ENCODE measurements at places on chromosomes 2 and 18. TPM values are rescaled to one million over a fixed set of nuclear protein-coding genes. Genes with fewer than 3 reads are reported as not detected.
A peak's percentile ranks its signal among the peaks of the same experiment; 100 is the strongest.

CYRIA gene
- total RNA-seq: 1.7 TPM

RESP18 gene
- not detected for total RNA-seq

NAT8 gene
- total RNA-seq: not detected

DNA sequence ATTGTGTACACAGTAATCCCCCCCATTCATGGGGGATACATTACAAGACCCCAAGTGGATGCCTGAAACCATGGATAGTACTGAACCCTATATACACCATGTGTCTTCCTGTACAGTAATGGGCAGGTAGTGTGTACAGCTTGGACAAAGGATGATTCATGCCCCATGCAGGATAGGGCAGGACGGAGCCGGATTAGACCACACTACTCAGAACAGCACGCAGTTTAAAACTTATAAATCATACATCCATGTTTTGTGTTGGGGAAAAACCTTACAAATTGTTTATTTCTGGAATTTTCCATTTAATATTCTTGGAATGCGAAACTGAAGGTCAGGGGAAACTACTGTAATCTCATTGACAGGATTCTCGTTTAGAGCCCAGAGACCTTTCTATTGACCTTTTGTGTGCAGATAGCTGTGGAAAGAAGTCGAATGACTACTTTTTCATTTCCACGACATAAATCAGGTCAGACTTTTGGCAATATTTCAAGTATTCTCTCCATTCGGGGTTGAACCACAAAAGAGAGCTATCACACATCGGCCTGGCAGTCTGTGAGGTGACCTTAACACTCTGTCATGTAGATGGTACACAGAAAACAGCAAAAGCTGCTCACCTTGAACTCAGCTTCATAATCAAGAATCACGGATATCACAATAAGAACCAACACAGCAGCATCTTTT, 9.9 kb upstream of the YPEL5 start:
- no peak for DNase-seq

DNA sequence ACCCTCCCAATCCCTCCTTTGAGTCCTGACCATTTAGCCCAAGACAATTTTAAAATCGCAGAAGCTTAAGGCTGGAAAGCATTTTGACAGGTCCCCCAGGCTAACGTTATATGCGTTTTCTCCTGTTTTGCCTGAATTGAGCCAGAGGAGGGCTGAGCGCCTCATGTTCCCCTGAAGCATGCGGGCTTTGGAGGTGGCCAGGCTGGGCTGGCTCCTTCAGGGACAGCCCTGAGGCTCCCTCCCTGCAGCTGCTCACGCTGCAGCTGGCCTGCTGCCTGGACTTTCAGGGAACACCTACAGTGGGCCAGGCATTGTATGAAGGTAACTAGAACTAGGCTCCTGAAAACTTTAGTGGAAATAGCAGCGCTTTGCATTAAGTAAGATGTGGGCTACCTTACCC, 179.2 kb downstream of the ACKR3 start:
- peak; percentile 55 for DNase-seq

GRCh38 chr18:47254341-47254939, 3.0 kb upstream of the SKOR2 start:
- peak; percentile 72 for DNase-seq

DNA sequence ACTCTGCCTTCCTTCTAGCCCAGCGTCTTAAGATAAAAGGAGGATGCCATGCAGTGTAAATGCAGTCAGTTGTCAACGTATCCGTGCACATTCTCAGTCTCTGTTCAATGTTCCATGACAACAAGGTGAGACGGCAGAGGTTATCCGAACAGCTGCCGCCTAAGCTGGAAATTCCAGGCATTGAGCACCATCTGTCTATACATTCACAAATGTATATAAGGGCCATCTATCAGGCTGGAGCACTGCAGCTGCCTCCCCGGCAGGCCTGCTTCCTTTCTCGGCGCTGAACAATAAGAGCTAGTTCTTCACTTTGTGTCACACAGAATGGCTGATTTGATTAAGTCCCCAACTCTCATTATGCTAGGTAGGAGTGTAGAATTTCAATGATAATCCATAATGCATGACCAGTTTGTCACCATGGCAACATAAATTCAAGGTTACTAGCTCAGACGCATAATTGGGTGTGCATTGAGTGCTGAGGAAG, 282.2 kb upstream of the SOX11 start:
- DNase-seq: no peak

DNA sequence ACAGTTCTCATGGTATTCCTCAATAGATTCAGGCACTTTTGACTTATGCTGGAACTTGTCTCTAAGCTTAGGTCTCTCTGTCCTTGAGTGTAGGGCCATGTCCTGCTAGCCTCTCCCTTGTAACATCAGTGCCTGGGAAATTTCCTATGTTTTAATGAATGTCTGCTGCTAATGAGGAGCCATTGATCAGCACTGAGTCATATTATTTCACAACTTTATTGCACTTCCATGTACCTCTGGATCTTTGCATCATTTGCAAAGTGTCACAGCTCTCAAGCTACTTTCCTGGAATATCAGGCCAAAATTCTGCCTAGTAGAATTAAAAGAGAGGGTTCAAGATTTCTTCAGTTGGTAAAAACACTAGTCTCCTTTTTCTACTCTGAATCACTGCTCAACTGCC, 102.5 kb downstream of the GAREM1 start:
- DNase-seq: no peak

- DNase-seq: no peak
Observed at GRCh38 chr2:128069769-128070168, 21.2 kb upstream of the UGGT1 start.

- no peak for DNase-seq
Observed at GRCh38 chr2:200814276-200814815, 2.6 kb downstream of the BZW1 start.

GRCh38 chr18:41939326-41939725, 15.7 kb upstream of the PIK3C3 start:
- DNase-seq: no peak

DNA sequence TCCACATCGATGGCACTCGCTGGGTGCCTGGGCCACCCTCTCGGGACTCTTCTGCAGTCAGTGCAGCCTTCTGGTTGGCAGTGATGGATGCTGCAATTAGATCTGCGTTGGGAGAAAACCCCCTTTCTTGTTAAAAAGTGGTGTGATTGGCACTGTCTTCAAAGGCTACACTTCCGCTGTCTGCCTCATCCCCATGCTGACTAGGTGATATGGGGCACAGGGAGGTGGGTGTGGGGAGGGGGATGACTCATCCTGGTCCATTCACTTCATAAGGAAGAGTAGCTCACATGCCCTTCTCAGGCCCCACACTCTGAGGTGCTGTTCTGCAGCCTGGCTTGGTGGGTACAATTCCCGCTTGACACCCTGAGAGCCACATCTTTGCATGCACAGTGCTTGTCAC, 77.4 kb downstream of the THNSL2 start:
- DNase-seq: no peak

DNA sequence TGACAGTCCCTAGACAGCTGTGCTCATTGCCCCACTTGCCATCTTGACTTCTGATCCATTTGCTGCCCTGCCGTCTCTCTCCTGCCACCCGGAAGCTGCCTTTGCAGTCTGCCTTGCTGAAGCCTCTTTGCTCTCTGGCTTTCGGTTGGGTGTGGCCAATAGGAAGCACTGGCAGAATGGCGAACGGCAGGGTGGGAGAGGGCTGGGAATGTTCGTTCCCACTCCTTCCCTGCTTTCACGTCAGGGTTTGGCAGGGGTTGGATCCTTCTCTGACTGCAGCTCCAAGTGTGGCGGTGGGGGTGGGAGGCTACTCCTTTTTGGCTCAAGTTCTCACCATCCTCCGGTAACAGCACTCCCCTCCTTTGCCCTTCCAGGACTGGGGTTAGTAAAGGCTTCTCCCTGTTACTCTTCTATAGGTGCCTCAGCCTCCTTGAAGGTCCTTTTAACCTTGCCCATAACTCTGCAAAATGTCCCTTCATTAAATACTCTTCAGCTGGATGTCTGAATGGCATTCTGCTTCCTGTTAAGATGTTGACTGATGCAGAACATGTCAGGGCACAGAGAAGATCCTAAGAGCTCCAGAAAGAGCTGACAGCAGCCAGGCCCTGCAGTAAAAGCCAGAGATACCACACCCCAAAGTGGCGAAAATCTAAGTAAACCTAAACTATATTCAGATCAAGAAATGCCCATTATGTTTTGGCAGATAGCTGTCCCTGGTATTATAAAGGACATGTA, 299.7 kb downstream of the CDCA7 start:
- DNase-seq: no peak
